Smooth muscle cell of bladder (primary cell): ENCODE measurements at places on chromosomes 6 and 20. TPM values are rescaled to one million over a fixed set of nuclear protein-coding genes. Genes with fewer than 3 reads are reported as not detected.

The OPRL1 gene
- 1.6 and 1.9 TPM in 2 replicates for total RNA-seq

The FAM209B gene
- total RNA-seq = not detected in 2 replicates

The ANKRD6 gene
- total RNA-seq = 1.1 and 4.5 TPM in 2 replicates

The ATP6V1G2 gene
- total RNA-seq = 4.8 and 5.0 TPM in 2 replicates

The SLC29A1 gene
- 3.1 and 6.2 TPM in 2 replicates for total RNA-seq

The NOX3 gene
- total RNA-seq = not detected in 2 replicates

The LY6G5B gene
- total RNA-seq = 2.1 and 2.6 TPM in 2 replicates

The PKIB gene
- total RNA-seq = 1.1 and 26.0 TPM in 2 replicates

The PTPRK gene
- total RNA-seq = 59.3 and 85.9 TPM in 2 replicates

The TRDN gene
- total RNA-seq = not detected in 2 replicates

The SLC22A7 gene
- total RNA-seq = not detected in 2 replicates

The PRSS35 gene
- 6.1 and 9.7 TPM in 2 replicates for total RNA-seq

The COL12A1 gene
- 686 and 786 TPM in 2 replicates for total RNA-seq

The ZNF391 gene
- 0.85 and 0.92 TPM in 2 replicates for total RNA-seq

The RSPH9 gene
- total RNA-seq = 0.85 and 1.0 TPM in 2 replicates

The PAK5 gene
- not detected in 2 replicates for total RNA-seq

The LY6G6C gene
- total RNA-seq = not detected in 2 replicates

The HLA-DRB5 gene
- not detected in 2 replicates for total RNA-seq

The PLA2G7 gene
- total RNA-seq = 0.09 TPM in 1 of 2 replicates, not detected in the other

The SLC17A3 gene
- total RNA-seq = not detected in 2 replicates

The GPLD1 gene
- 0.14 and 0.28 TPM in 2 replicates for total RNA-seq

The TBC1D22B gene
- total RNA-seq = 5.0 and 6.3 TPM in 2 replicates

The ERVFRD-1 gene
- total RNA-seq = not detected in 2 replicates

The BTN1A1 gene
- not detected in 2 replicates for total RNA-seq

The ACOT13 gene
- total RNA-seq = 9.7 and 13.3 TPM in 2 replicates

The SIRT5 gene
- 6.3 and 6.4 TPM in 2 replicates for total RNA-seq

The FNDC1 gene
- total RNA-seq = 0.14 TPM in 1 of 2 replicates, not detected in the other

The SUMO4 gene
- 1.1 and 1.3 TPM in 2 replicates for total RNA-seq

The SLC22A2 gene
- not detected in 2 replicates for total RNA-seq

The PBOV1 gene
- not detected in 2 replicates for total RNA-seq

The PPP1R14C gene
- total RNA-seq = 0.28 and 0.65 TPM in 2 replicates

The RAD21L1 gene
- 0.14 and 0.18 TPM in 2 replicates for total RNA-seq

The TPMT gene
- 10.7 and 11.0 TPM in 2 replicates for total RNA-seq

The RIMS4 gene
- total RNA-seq = under 0.01 TPM in 1 of 2 replicates, not detected in the other

The OR2H1 gene
- 0.14 TPM in 1 of 2 replicates, not detected in the other for total RNA-seq

The CDH22 gene
- not detected in 2 replicates for total RNA-seq

The HTR1E gene
- total RNA-seq = not detected in 2 replicates

The SOX18 gene
- 0.18 TPM in 1 of 2 replicates, not detected in the other for total RNA-seq

The C20orf144 gene
- 0.09 and 0.14 TPM in 2 replicates for total RNA-seq

The NNAT gene
- 0.14 TPM in 1 of 2 replicates, not detected in the other for total RNA-seq

The LTB gene
- not detected in 2 replicates for total RNA-seq

The TRAPPC3L gene
- 0.09 and 0.14 TPM in 2 replicates for total RNA-seq

The OPRM1 gene
- total RNA-seq = not detected in 2 replicates

The BTNL2 gene
- not detected in 2 replicates for total RNA-seq

The EMILIN3 gene
- under 0.01 TPM in 1 of 2 replicates, not detected in the other for total RNA-seq

The SLC4A11 gene
- total RNA-seq = 1.0 and 1.1 TPM in 2 replicates
